Ascending aorta (tissue), 2 donors: ENCODE measurements at places on chromosomes 12 and 14.

GRCh38 chr14:56528927-56529326, 50.7 kb upstream of the TMEM260 start:
- DNase-seq: no peak

GRCh38 chr12:112303004-112303403, 79.2 kb downstream of the HECTD4 start:
- DNase-seq: no peak

- no peak for DNase-seq
Measured at GRCh38 chr12:55899082-55899481, 28.6 kb downstream of the PYM1 start.

DNA sequence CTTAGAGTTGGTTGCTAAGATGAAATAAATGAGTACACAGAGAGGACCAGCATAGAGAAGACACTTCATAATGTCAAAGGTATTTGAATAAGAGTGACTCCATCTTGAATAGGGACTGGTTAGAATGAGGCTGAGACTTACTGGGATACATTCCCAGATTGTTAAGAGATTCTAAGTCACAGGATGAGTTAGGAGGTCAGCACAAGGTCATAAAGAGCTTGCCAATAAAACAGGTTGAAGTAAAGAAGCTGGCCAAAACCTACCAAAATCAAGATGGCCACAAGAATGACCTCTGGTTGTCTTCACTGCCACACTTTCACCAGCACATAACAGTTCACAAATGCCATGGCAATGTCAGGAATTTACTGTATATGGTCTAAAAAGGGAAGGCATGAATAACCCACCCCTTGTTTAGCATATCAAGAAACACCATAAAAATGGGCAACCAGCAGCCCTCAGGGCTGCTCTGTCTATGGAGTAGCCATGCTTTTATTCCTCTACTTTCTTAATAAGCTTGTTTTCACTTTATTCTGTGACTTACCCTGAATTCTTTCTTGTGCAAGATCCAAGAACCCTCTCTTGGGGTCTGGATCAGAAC, 8.3 kb upstream of the SERPINA1 start:
- DNase-seq: no peak

DNA sequence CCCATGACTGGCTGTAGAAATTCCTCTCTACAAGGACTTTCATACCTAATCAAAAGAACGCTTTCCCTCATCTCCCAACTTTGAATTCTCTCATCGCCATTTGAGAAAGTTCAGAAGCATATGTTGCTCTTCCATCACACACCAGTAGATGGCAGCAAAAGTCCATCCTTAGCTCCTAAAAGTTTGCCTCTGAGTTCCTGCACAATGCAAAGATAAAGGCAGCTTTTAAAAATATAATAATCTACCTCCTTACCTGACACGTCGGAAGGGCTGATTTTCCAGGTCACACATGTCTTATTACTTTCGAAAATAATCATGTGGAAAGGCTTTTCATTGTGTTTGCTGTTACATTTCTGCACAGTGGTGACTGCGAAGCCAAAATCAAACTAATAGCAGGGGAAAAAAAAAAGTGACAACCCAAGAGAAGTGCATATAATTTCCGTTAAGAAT, 456.7 kb upstream of the SEL1L start:
- DNase-seq: peak; percentile 67

DNA sequence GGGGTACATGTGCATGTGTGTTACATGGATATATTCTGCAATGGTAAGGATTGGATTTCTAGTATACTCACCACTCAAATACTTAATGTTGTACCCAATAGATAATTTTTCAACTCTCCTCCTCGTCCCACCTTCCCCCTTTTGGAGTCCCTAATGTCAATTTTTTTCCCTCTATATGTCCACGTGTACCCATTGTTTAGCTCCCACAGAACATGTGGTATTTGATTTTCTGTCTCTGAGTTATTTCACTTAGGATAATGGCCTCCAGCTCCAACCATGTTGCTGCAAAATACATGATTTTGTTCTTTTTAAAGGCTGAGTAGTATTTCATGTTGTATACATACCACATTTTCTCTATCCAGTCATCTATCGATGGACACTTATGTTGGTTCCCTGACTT, 97.2 kb upstream of the TMTC1 start:
- no peak for DNase-seq

- DNase-seq: no peak
Measured at GRCh38 chr14:71122866-71123565, 215.8 kb downstream of the PCNX1 start.

DNA sequence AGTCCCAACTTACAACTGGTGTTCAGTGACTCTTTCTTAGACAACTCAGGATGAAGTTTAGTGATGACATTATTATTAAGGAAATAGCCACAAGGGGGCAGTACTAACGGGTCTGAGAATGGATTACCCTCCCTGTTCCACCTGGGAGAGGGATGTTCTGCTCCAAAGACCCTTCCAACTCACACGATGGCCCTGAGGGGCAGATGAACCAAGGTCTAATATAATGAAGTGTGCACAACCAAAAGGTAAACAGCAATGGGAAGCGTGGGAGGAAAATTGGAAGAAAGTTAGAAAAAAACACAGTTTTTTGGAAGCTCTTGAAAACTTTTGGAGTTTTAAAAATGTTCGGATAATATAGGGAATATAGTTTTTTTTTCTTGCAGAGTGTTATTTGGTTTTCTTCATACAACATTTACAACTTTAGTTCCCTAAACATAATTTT, 24.0 kb downstream of the FGF6 start:
- no peak for DNase-seq

DNA sequence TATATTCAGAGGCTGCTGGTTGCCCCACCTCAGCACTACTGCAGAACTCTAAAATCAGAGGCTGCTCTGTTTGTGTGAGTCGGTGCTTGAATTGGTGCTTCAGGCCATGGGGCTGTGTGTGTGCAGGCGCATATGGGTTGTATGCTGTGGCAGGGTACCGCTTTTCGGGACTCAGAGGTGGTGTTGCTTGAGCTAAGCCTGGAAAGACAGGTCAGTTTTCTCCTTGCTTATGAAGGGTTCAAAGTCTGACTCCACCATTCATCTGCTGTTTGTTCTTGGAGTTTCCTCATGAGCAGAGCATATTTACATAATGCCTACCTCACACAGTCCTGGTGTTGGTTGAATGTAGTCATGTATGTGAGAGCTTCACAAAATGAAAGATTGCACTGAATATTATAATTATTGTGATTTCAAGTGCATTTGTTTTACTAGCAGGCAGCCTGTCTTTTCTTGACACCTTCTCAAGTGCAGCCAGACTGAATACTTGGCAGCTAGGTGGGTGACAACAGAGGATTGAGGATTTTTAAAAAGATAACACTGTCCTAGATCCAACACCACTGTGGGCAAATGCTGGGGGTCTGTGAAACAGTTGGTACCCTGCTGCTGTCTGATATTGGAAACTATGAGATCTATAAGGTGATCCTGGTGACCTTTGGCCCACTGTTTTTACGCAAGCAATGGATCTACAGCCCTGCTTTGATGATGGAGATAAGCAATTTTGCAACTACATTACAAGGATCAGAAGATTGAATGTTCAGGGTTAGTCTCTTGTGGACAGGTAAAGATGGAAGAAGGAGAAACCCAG, 1.0 kb upstream of the ANG start:
- no peak for DNase-seq

GRCh38 chr12:28708918-28709371, 440.1 kb upstream of the FAR2 start:
- DNase-seq: no peak

DNA sequence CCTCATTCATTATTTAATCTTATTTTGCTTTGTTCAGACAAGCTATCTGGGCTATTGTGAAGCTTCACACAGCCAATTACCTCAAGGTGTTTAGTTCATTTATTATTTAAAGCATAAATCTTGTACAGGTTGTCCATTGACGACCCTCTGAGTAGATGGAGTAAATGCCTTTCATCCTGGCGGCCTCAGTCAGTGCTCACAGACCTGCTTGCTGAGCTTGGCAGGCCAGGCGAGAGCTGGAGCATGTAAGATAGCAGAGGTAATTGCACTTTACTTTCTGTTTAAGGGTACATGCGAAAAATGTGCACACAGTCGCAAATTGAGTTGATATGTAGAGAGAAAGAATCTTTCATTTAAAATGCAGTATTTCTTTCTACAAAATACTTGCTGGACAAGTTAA, 224.4 kb downstream of the NPAS3 start:
- DNase-seq: no peak

DNA sequence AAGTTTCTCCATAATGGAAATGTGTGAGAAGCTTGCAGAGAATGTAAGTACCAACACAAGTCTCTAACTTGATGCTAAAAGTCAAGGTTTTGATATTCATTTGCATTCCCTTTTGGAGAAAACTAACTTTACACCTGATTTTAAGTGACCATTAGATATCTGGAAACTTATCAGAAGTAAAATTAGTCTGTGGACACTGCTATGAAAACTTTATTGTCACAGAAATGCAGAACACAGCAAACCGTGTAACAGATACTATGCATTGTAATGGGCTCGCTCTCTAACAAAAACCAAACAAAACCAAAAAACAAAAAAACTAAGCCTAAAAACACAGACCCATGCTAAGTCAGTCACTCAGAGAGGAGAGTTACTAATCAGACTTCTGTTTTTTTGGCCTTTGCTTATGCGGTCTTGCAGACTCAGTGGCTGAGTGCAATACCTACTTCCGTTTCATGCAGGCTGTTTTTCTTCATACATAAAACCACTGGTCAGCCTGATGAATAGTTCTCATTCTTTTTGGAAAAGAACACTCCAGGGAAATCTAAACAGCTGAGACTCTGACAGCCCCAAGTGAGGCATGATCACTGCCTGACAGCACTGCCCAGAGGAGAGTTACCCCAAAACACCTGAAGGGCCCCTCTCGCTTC, 35.7 kb downstream of the NRDE2 start:
- DNase-seq: no peak

DNA sequence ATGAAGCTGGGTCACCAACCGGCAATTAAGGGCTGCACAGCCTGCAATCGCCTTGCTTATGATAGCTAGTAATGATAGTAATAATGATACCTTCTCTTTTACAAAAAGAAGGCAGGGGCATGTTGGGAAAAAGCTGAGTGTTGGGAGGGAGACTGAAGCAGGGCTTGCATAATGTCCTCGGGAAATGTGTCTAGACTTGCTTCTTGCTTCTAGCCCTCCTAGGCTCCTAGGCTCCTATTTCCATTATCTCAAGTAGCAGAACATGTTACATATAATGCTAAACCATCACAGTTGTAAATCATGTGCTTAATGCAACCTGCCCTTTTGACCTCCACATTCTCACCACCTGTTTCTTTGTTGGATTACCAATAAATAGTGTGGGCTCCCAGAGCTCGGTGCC, 18.7 kb downstream of the RERGL start:
- DNase-seq: no peak

DNA sequence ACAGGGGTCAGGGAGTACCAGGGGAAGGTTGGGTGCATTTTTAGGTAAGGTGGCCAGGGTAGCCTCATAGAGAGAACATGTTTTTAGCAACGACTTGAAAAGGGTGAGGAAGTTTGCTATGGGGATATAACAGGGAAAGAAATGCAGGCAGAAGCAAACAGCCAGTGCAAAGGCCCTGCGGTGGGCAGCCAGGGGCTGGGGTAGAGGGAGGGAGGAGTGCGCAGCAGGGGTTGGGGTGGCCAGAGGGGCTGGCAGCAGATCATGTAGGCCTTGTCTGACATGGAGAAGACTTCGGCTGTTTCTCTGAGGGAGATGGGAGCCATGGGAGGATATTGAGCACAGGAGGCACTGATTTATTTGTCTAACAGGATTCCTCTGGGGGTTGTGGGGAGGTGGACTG, 242.5 kb downstream of the RBM19 start:
- no peak for DNase-seq

GRCh38 chr12:71392521-71393145, 47.0 kb upstream of the LGR5 start:
- DNase-seq: no peak

- no peak for DNase-seq
Measured at GRCh38 chr12:14390870-14391530, 25.5 kb downstream of the ATF7IP start.

DNA sequence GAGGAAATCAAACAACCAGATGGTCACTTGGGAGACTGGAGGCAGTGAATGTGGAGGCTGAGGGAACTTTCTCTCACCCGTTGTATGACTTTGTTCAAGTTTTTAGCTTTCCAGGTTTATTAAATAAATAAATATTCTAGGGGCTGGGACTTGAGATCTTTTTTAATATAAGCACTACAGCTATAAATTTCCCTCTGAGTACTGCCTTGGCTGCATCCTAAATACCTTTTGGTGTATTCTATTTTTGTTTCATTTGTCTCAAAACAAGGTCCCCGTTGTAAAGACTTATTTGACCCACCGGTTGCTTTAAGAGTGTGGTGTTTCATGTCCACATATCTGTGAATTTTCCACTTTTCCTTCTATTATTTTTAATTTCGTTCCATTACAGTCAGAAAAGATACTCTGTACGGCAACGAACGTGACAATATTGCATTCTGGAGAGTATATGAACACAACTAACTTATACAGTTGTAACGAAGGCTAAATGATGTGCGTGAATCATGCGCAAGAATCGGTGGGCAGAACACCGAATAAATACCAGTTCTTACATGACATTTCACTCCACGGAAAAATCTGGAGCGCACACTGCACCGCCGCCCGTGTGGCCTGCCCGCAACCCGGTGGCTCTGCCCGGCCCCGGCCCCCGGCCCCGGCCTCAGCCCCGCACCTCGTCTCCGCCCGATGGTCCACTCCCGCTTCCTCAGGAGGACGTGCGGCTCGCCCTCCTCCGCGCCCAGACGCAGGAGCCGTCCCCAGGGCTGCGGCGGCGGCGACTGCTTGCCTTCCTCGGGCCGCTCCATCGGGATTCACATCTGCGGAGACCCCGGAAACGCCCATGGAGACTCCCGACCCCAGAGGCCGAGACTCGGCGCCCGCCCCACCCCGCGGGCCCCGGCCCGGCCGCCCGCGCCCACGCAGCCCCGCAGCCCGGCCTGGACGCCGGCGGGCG, 602 bp downstream of the CHFR start:
- DNase-seq: peak; percentile 65

DNA sequence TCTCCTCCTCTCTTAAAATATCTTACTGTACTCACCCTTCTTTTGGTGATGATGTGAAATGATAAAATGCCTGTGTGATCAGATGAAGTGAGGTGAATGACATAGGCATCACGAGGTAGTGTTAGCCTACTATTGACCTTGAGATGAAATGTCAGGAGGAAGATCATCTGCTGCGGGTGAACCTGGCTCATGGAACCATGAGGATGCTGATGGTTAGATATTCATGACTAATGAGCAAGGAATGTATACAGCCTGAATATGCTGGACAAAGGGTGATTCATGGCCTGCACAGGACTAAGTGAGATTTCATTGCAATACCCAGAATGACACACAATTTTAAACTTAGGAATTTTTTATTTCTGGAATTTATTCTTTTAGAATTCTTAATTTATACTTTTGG, 89.6 kb downstream of the DAAM1 start:
- no peak for DNase-seq

- DNase-seq: no peak
Measured at GRCh38 chr12:3092764-3093163, 15.6 kb downstream of the TSPAN9 start.

- no peak for DNase-seq
Measured at GRCh38 chr12:40034156-40034555, 71.7 kb downstream of the SLC2A13 start.
